ENCODE measurements at places on chromosomes 16 and 17.

DNA sequence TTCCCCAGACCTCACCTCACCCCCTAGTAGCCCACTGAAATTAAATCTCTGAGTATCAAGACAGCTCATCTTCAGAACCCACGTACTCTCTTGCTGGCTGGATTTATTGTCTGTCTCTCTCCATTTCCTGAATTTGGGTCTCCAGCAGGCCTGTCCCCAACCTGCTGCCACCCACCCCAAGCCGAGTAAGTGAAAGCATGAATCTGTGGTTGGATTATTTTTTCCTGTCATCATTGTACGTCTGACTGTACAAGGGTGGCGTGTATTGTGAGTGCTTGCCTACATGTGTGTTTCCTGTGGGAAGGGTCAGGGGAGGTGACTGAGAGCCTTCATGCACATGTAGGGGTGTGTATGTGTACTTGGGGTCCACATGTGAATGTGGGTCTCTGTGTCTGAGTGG, 5.4 kb downstream of the TNP2 start:
- DNase-seq: no peak

GRCh38 chr17:17445296-17445924, 31.4 kb upstream of the MED9 start:
- no peak for DNase-seq

DNA sequence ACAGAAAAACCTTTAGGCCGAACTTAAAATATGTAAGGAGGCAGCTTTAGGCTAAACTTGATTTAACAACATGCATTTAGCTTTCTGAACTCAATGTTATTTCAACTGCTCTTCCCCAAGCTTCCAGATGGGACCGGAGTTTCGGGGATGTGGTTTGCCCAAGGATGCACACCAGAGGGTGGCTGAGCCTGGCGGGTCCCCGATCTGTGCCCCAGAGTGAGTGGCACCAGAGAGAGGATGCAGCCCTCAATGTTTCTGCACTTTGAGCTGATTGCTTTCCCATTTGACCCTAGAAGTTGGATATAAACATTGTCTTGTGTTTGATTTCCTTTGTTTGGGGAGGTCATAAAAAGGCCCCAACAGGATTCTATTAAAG, 348.0 kb upstream of the TNRC6C start:
- no peak for DNase-seq

GRCh38 chr17:7714721-7715594, 2.6 kb upstream of the DNAH2 start:
- DNase-seq: no peak

DNA sequence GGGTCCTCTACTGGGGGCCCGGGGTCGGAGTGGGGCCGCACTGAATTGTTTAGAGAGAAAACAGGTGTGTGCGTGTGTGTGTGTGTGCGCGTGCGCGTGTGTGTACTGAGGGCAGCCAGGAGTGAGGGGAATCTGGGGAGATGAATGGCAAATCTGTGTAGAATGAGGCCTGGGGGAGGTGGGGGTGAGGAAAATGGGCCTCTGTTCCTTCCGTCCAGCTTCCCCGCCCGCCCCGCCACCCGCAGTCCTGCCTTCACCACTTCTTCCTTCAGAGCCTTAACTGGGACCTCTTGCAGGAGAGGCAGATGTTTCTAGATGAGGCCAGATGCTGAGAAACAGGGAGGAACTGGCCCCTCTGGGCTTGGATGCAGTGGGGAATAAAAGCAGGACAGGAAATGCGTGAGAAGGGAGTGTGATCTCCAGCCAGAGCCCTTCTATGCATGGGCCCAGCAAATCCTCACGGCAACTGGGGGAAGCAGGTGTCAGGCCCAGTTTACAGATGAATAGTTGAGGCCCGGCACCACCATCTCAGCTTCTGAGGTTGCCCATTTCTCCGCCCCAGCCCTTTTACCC, 29.7 kb upstream of the NGFR start:
- no peak for DNase-seq

Measured in activated T-helper 9 cell treated with anti-CD3 and anti-CD28 coated beads, Interleukin-2, amount 50 U/mL, for 16 hours (primary cell).